Stomach (tissue), 19 donors: ENCODE measurements at places on chromosomes 4 and X. TPM values are rescaled to one million over a fixed set of nuclear protein-coding genes. Genes with fewer than 3 reads are reported as not detected.

DNA sequence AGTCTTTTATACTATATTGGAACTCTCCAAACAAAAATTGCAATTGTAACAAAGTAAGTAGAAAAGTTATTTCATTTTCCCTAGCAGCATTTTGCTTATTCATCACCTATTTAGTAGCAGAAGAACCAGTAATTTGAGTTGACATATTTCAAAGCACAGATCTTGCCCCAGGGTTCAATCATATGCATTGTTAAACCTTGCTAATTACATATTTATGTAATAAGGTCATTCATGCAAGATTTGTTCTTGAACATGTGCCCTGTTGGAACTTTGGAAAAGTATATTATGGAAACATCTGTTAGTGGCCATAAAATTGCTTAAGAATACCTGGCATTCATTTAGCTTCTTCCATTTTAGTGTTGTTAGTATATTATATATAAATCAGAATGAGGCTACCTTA, 191.7 kb downstream of the TLL1 start:
- DNase-seq: no peak

- no peak for DNase-seq
Observed at GRCh38 chr4:41590591-41590990, 52.6 kb downstream of the LIMCH1 start.

- no peak for DNase-seq
Observed at GRCh38 chrX:23811656-23812055, 28.7 kb downstream of the SAT1 start.

GRCh38 chrX:21225643-21226042, 148.6 kb upstream of the CNKSR2 start:
- DNase-seq: no peak

DNA sequence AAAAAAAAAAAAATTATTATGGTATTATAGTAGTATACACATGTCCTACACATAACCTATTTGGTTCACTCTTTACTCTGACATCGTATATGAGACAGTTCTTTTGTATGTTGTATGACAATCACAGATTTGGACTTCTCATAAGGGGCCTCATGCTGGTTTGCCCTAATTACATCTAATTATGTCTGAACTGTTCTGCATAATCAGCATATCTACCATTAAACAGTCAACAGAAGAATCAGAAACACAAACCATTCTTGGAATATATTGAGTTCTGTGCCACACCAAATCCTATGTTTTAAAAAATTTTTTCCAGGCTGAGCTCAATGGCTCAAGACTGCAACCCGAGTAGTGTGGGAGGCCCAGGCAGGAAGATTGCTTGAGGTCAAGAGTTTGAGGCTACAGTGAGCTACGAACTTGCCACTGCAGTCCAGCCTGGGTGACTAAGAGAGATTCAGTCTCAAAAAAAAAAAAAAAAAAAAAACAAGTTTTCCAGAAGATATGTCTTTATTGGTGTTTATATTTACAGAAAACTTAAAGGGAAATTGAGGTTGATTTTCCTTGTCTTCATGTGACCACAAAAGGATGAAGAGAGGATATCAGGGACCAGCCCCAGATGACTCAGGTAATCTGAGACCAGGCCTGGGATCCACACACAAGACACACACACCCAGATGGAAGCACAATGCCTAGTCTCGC, 22.2 kb downstream of the TRIM61 start:
- no peak for DNase-seq

DNA sequence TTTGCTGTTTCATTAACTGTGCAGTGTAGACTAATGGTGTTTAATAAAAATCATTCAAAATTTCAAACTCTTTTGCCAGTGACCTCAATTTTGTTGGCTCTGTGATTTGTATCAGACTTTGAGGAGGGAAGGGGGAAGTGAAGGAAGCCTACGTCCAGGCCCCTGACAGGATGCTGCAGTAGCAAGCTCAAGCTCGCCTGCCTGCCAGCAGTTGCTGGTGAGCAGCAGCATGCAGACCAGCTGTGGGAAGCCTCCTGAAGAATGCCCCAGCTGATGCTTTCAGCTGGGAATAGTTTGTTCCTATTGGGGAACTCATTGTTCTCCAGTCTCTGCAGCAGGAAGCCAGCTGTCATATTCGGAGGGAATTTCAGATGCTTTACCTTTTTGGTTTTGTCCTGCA, 495.2 kb downstream of the AFF2 start:
- DNase-seq: no peak

DNA sequence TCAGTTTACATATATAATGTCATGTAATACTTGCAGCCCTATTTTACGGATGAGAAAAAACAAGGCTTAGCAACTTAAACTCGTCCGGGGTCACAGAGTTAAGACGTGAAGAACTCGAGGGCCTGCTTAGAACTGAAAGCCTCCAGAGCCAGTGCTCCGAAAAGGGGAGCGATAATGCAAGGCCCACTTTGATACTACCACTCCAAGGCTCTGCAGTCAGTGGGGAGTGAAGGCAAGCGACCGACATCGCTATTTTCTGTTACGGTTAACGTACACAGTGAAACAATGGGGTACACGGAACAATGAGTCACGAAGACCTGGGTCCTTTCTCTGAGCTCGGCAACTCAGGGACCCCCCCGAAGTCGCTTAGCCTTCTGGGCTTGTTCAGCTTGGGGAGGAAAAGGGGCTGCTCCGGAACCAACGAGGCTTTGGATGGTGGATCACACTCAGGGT, 965 bp downstream of the PPA2 start:
- no peak for DNase-seq

DNA sequence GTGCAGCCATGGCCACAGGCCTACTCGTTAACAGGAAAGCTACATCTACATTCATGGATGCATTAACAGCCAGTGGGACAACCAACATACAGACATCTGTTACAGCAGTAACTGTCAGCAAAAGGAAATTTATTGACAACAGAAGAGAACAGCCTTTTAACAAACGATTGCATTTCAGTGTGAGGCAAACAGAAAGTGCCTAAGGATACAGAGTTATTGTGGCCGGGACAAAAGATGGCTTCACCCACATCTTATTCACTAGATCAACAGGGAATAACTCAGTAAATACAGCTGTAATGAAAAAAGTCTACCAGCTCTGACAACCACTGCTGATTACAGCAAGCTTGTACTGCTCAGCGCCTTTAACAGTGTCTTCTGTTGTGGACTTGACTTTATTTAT, 61.5 kb upstream of the TBL1X start:
- no peak for DNase-seq

- DNase-seq: no peak
Observed at GRCh38 chr4:145871209-145871608, 67.4 kb downstream of the ZNF827 start.

GRCh38 chrX:3191796-3192195, 150.5 kb downstream of the ARSF start:
- DNase-seq: no peak

GRCh38 chr4:178081896-178082295, 639.7 kb upstream of the AGA start:
- DNase-seq: no peak

GRCh38 chr4:151850791-151851213, 90.0 kb upstream of the GATB start:
- no peak for DNase-seq

DNA sequence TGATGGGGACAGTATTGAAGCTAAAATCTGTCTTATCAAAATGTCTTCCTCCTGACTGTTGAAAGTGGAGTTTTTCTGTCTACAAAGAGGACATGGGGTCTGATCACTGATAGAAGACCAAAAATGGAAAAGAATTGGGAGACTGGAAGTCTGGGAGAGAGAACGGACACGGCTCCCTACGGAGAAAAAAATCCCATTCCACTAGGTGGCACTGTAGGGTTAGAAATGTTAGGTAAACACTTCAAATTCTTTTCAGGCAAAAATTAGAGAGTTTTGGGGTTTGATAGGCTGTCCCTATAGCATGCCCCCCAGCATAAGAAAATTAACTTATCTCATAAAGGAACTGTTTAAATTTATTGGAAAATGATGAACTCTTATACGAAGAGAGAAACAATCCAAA, 200.5 kb downstream of the FAM133A start:
- DNase-seq: no peak

DNA sequence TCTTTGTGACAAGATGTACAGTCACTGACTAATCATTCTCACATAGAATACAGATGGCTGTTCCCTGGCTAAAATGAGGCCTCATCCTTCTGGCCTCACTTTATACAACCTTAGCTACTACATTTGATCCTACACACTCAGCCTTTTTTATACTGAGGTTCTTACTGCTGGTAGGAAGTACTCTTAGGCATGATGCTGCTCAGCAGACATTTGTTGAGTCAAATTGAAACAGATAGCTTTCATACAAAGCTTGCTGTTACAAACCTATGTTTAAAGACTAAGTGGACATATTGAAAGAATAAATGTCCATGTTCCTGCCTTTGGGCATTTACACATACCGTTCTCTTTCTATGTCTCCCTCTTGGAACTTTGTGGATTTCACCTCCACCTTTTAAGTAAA, 154.9 kb downstream of the NPFFR2 start:
- DNase-seq: no peak

DNA sequence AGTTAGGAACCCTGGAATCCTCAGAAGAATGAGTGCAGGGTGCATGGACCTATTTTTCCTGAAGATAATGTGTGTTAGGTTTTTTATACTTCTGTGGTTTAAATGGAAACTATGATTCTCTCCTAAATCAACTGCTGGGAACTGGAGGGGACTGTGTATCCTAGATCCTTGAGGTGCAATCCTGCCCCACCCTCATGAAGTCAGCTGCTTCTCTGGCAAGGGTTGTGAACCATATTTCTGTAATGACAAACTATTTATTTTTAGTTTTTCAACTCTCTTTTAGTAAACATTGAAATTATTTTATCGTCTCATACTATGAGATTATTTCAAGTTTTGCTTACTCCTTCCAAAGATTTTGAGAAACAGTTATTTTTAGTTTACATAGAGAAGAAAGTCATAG, 25.8 kb upstream of the VEGFC start:
- DNase-seq: no peak

GRCh38 chr4:100278567-100278966, 88.3 kb upstream of the DDIT4L start:
- DNase-seq: no peak

DNA sequence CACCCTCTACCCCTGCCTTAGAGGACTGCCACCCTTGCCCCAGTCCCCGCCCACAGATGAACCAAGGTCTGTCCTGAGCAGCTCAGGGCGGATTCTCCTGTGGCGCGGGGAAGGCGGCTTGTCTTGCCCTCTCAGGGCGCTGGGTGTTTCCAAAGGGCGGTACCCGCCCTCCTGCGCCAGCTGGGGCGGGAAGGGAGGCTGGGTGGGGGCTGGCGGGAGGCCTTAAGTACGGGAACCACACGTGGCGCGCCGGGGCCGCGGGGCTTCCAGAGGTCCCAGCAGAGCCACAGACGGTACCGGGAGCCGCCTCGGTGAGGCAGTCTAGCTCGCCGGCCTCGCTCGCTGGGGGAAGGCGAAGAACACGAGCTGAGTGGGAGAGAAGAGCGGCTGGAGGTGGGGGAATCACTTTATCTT, 361.1 kb downstream of the MID1IP1 start:
- DNase-seq: no peak

GRCh38 chr4:189124149-189124758, 816.4 kb upstream of the FRG1 start:
- DNase-seq: peak; percentile 71

ASB9 gene
- total RNA-seq: 4.1 TPM

SMIM10 gene
- total RNA-seq: 0.45 TPM

SPANXD gene
- not detected for total RNA-seq

PPP2R2C gene
- not detected for total RNA-seq

GABRG1 gene
- total RNA-seq: not detected

FAM114A1 gene
- 23.2 TPM for total RNA-seq

ADH4 gene
- total RNA-seq: not detected

ING2 gene
- 4.3 TPM for total RNA-seq

AMER1 gene
- 2.3 TPM for total RNA-seq

FTSJ1 gene
- total RNA-seq: 55.3 TPM
